ENCODE measurements at places on chromosomes 6 and 20.

- DNase-seq = no peak
Observed at GRCh38 chr6:169935348-169935718, 183.9 kb downstream of the ERMARD start.

DNA sequence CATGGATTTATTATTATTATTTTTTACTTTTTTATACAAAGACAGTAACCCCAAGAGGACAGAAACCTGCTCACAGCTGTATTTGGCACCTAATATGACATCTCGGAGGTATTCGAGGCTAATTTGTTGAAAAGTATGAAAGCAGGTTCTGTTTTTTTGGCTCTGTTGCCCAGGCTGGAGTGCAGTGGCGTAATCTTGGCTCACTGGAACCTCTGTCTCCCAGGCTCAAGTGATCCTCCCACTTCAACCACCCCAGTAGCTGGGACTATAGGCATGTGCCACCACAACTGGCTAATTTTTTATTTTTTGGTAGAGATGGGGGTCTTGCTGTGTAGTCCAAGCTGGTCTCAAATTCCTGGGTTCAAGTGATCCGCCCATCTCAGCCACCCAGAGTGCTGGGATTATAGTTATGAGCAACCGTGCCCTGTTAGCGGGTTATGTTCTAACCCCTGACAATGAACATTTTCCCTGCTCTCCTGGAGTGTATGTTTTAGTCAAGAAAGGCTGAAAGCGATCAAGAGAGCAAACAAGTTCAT lies 53.7 kb upstream of the ZNF217 start:
- DNase-seq = no peak

DNA sequence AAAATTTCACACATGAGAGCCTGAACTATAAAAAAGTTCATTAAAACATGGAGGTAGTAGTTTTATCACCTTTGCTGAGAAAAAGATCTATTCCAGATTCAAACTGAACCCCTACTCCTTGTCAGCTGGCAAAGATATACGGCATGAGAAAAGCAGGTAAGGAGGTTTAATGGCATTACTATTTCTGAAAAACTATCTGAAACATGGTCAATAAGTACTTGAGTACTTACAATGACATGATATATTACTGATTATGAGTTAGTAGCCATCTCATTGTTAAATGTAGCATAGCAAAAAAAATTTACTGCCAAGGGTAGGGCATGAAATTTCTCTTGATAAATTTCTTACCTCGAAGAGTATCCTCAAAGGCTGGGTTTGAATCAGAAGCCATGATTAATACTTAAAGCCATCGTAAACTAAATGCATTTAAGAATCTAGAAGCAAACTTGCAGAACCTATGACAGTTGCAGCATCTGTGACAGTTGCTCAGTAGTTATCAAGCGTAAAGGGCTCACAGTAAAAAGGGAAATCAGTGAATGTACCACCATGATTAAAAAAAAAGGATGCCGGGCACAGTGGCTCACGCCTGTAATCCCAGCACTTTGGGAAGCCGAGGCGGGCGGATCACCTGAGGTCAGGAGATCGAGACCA lies 8.7 kb downstream of the SLC17A5 start:
- no peak for DNase-seq

- peak; percentile 39 for DNase-seq
Observed at GRCh38 chr20:62186887-62187866, 4.3 kb downstream of the MTG2 start.

- DNase-seq = peak; percentile 100
Observed at GRCh38 chr6:63527658-63528514, 44.4 kb upstream of the LOC128125822 start.

DNA sequence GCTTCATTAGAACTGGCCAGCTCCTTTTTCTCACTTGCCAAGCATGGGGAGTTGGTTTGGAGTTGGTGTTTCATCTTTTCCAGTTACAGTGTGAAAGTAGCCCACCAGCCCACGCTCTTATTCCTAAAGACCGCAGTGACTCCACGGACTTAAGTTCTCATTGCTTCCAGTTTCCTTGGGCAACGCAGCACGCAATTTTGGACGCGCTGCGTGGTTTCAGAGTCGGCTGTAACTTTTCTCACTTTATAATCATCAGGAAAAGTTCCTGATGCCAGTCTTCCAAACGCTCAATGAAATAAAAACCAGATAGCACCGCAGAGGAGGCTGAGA lies 381 bp upstream of the PEX7 start:
- peak; percentile 54 for DNase-seq

DNA sequence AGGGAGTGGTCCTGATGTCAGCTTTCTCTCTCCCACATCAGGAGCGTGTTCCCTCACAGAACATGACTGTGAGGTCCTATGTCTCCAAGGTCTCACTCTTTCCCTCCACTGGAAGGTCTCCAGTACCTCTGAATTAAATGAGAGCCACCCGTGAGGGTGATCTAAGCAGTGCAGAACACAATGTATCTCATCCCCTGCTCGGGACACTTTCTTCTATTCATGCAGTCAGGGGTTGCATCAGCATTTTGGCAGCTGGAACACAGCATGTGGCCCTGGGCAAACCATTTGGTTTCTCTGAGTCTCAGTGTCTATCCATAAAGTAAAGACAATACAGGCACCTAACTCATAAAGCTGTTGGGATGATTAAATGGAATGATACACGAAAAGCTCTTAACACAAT lies 34.2 kb downstream of the MAFB start:
- DNase-seq = no peak

DNA sequence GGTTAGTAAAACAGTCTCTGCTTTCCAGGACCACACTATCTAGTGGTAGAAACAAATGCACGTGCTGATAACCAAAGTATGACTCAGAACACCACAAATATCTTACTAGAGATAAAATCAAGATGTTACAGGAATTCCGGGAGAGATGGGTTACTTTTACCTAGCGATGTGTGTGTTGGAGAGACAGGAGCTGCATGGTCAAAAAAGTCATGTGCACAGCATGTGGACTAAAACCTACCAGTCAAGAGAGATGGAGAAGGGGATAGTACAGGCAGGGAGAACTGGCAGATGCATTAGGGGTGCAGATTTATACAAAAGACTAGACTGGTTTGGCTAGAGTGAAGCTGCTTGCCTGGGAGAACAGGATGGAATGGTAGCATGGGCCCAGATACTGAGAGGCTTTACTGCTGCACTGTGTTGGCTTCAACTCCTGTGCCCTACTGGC lies 75.3 kb upstream of the MRAP2 start:
- peak; percentile 75 for DNase-seq

GRCh38 chr20:62523473-62524203 lies 47.8 kb upstream of the GATA5 start:
- DNase-seq = no peak
